AG04450 (cell line): ENCODE measurements at places on chromosomes 1 and 21.

DNA sequence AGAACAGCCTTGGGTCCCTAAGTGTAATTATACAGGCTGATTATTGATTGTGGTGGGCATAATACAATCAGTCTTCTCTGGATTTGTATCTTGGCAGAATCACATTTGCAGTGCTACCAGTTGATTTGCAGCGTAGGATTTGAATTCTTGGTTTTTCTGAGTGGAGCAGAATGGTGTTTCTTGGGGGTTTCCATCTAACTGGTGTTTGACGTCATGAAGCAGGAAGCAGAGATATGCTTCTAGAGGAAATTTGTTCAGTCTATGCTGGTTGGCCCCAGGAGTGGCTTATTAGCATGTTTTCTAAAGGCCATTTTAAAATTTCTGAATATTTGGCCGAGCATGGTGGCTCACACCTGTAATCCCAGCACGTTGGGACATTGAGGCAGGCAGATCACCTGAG lies 3.4 kb downstream of the CTTNBP2NL start:
- no peak for DNase-seq

GRCh38 chr1:92543131-92544055 lies 56.7 kb upstream of the GFI1 start:
- no peak for DNase-seq

- no peak for DNase-seq
Measured at GRCh38 chr1:107695341-107695740, 269.6 kb downstream of the VAV3 start.

- DNase-seq, result no peak
Measured at GRCh38 chr1:234535763-234536515, 57.0 kb upstream of the TARBP1 start.

DNA sequence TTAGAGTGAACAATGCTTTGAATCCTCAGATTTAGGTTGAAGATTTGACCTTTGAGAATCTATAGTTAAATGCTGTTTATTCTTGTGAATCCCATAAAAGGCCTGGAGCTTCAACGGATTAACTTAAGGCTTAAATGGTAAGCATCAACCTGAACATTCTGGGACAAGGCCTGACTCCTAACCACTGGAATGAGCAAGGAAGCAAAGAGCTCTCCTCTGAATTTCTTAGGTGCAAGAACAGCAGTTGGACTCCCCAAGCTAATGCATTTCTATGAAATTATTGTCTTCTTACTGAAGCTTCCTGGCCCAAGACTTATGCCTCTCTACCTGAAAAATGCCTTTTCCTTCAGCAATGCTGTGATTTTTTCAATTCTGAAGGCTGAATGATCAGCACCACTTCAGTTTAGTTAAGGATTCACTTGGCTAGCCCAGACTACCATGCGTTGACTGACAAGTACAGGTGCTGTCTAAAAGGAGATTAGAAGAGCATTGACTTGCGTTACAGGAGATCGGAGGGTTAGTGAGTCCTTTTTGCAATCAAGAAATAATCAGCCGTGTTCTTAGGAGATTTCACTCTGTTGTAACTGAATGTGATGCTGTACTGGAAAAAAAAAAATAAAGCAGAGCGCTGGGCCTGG lies 178.5 kb downstream of the ZC3H11B start:
- DNase-seq, result no peak

DNA sequence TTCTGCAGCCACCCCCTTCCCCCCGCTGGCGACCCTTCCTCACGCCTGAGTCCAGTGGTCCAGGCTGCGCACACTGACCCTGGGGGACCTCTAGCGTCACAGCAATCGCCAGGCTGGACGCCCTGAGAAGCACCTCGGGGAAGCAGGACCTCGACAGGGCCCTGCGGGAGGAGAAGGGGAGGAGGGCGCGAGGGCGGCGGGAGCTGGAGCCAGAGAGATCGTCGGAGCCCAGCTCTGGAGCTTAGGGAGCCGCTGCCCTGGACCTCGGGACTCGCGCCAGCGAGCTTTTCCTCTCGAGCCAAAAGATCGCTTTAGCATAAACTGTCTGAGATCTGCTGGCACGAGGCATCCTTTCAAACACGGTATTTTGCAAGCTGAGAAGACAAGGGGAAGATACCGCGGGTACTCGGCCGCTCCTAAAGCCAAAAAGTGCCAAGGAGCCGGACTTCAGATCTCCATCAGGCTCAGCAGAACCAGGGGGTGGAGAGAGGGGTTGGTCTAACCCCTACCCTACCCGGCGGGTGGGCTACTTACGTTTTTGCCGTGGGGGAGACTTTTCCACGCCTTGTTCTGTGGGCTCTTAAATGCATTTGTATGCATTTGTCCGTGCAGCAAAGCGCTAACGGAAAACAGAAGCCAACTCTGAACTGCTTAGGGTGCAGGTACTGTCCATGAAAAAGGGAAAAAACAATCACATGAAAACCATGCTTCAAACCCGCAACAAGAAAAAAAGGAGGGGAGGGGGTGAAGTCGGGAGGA lies 586 bp downstream of the COL24A1 start:
- no peak for DNase-seq

GRCh38 chr1:119713039-119713748 lies 1.5 kb downstream of the PHGDH start:
- no peak for DNase-seq

DNA sequence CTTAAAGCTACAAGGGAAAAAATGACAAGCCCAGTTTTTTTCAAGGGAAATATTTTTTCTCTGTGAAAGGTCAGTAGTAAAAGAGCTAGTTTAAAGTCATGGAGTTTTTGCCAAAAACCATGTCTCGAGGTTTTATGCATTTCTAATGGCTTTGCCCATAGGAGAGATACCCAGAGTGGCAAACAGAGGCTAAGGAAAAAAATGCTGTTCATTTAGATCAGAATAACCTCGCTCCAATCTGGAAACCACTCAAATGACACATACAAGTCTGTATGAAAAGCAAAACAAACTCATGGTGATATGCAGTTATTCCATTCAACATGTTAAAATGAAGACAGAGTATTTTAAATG lies 36.9 kb upstream of the EDEM3 start:
- DNase-seq, result peak; percentile 15

DNA sequence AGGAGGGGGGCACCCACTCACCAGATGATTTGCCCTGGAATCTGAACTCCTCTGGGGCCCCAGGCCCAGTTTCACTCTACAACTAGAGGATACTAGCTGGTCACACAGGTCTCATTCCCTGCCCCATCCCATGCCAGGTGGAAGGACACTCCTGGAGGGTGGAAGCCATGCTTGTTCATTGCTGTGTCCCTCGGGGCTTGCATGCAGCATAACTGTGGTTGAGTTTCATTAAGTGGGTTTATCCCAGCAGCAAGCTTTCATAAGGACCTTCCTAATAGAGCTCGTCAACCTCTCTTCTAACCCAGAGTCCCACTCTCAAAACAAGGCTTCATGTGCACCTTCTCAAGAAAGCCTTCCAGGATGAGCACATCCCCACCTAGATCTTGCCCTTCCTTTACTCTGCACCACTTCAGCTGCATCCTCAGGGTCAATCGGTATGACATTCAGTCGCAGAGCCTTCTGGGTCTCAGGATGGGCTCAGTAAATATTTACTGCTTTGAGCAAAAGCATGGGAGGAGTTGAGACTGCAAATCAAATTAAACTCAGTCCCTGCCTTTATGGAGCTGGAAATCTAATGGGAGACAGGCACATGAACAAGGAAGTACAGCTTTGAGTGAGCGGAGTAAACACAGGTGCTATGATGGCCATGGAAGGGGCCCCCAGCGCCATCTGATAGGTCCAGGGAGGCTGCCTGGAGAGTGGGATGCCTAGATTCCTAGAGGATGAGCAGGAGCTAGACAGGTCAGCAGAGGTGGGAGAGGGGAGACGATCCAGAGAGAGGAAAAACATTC lies 32.3 kb downstream of the LAMB3 start:
- DNase-seq, result no peak

- DNase-seq, result no peak
Measured at GRCh38 chr1:8457760-8458381, 140.0 kb downstream of the SLC45A1 start.

DNA sequence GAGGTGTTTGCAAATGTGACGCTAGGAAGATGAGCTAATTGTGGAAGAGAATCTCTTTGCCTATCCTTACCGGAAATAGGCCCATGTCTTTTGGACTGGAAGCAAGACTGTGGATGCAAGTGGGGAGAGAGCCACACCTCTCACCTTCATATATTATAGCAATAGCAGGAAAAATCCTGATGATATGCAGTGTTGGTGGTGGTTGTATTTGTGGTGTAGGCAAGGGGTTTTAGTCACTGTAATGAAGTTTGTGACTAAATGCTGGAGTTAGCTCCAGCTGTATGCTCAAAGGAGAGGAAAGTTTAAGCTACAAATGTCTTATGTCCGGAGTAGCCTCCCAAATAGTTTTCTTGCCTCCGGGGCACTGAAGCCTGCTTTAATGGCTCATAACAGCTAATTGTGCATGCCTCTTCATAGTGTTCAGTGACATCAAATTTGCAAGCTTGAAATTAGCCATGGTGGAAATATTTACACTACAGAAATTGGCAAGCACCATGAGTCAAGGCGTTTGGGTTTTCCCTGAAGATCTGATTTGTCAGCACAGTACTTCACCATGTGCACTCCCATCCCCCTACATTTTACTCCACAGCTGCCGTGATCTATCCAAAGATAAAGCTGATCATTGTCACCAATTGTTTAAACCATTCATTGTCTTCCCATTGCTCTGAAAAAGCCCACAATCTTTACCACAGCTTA lies 102.6 kb upstream of the ZNF644 start:
- DNase-seq, result no peak

- no peak for DNase-seq
Measured at GRCh38 chr1:231934797-231935196, 308.2 kb downstream of the DISC1 start.

- DNase-seq, result no peak
Measured at GRCh38 chr1:23736437-23737134, 6.7 kb upstream of the ELOA start.

GRCh38 chr1:177012342-177012925 lies 152.1 kb downstream of the ASTN1 start:
- no peak for DNase-seq

DNA sequence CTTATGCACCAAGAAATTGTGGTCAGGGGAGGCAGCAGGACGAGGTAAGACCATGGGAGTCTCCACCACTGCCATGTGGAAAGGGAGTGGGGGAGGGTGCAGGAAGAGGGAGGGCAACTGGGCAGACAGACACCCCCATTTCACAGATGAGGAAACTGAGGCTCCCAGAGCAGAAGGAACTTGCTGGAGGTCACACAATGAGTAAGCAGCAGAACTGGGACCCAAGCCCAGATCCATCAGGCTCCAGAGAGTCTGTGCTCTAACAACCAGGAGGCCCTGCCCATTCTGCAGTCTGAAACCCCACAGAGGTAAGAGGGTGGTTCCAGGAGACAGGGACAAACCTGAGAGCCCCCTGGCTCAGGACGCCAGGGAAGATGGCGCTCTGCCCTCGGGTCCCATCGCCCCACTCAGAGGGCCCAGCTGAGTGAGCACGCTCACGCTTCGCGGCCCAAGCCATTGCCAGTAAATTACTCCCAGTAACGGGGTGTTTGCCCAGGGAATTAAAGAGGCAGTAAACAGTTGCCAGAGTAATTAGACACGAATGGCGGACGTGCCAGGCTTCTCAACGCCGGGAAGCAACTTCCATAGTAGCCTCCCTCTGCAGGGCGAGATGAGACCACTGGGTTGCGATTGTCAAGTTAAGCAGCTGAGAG lies 59.2 kb downstream of the MATN1 start:
- no peak for DNase-seq

DNA sequence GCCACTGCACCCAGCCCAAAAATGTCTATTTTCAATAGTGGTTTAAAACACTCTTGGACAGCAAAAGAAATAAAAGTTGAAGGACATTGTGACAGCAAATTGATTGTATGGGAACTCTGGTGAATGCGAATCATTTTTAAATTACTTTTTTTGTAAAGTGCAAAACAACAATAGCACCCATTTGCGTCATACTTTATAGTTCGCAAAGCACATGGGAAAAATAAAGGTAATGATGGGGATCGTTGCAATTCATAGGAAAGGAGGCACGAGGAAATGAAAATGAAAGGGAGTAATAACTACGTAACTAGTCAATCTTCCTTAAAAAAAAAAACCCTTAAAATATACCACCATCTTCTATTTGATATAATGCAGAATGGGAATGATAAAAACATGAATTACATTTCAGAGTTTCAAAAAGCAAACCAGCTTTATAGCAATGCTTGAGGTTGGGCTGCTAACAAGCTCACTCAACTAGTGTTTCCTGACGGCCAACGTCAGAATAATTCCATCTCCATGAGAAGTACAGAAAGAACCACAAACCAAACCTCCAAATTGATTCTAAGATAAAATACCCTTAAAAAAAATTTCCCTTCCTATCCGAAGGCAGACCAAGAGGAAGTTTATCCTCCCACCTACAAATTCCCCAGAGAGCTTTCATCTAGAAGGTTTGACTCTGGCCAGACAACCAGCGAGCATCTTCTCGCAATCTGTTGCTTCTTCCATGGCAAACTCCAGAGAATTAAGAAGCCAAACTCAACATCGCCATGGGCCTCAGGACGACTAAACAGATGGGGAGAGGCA lies at the start of gene EDARADD:
EDARADD (plus strand) TSS at position 606 of the 801 bp plus-strand sequence; CDS start at position 765, 159 bp downstream.
- no peak for DNase-seq

GRCh38 chr1:84781946-84782771 lies 91.9 kb upstream of the SSX2IP start:
- no peak for DNase-seq

DNA sequence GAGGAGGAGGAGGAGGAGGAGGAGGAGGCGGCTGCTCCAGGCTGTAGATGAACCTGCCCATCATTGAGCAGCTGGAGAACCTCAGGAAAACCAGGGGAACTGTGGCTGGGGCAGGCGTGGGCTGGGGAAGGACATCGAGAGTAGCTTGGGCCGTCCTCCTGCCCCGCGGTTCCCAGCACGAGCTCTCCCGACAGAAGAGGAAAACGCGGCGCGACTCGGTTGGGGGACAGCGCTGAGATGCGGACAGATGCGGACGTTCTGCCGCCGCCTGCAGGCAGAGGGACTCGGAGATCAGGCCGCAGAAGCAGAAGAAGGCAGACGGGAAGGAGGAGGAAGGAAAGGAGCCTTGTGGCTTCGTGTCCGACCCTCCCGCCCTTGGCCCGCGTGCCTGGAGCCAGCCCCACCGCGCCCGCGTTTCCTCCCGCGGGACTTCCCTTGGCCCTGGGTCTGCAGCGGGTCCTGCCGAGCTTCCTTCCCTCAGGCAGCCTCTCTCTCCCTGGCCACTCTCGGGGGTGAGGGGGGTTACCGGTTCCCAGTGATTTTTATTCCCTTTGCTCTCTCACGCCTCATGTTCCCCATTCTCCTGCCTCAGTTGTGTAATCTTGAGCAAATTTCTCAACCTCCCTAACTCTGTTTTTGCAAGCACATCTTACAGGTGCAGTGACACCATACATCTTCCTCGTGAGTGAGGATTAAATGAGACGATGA lies 1.7 kb upstream of the TNFRSF9 start:
- no peak for DNase-seq

- no peak for DNase-seq
Measured at GRCh38 chr1:194295685-194296084, 1109.3 kb upstream of the B3GALT2 start.

- no peak for DNase-seq
Measured at GRCh38 chr1:236753964-236754363, 41.1 kb upstream of the MTR start.

- no peak for DNase-seq
Measured at GRCh38 chr1:174407665-174408064, 40.1 kb upstream of the GPR52 start.

GRCh38 chr21:39040494-39041110 lies 142.6 kb downstream of the PSMG1 start:
- no peak for DNase-seq
